ENCODE measurements at places on chromosomes 2 and 18.

- DNase-seq: no peak
Observed at GRCh38 chr2:34332813-34333212, 733.7 kb upstream of the FAM98A start.

GRCh38 chr2:26555246-26556133, 77.6 kb upstream of the OTOF start:
- DNase-seq: no peak

- no peak for DNase-seq
Observed at GRCh38 chr2:73291461-73292315, 1.7 kb downstream of the EGR4 start.

GRCh38 chr2:190528521-190529001, 6.0 kb downstream of the NEMP2 start:
- DNase-seq: no peak

DNA sequence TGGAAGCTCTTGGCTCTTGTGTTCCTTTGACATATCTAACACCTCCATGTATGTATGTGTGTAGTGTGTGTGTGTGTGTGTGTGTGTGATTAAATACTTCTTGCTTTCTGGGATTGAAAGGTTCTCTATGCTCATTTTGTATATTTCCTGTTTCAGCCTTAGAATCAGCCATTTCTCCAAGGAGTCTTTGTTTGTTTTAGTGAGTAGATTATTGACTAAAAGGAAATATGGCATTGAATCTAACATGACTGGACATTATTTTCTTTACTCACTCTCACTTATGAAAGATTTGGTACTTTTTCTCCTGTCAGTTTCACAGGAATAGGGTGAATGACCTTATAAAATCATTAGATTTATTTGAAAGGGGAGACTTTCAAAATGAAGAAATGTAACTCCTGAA, 413.8 kb upstream of the SLC14A2 start:
- no peak for DNase-seq

GRCh38 chr18:26454192-26454591, 94.2 kb downstream of the KCTD1 start:
- no peak for DNase-seq

GRCh38 chr2:96547203-96547641, 10.7 kb downstream of the ARID5A start:
- DNase-seq: no peak

DNA sequence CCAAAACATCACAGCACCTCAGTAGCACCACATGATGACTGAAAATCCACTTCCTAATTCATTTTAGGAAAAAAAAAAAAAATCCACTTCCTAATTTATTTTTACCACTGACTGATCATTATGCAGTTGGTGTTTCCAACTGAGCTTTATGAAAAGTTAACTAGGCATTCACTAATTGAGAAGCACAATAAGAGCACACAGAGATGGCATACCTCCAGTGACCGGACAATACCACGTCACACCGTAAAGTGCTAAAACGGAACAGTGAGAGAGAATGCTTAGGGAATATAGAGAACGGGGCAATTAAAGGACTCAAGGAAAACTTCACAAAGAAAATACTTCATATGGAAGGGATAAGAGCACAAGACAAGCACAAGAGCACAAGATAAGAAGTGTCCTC, 212.5 kb downstream of the NBAS start:
- DNase-seq: no peak

DNA sequence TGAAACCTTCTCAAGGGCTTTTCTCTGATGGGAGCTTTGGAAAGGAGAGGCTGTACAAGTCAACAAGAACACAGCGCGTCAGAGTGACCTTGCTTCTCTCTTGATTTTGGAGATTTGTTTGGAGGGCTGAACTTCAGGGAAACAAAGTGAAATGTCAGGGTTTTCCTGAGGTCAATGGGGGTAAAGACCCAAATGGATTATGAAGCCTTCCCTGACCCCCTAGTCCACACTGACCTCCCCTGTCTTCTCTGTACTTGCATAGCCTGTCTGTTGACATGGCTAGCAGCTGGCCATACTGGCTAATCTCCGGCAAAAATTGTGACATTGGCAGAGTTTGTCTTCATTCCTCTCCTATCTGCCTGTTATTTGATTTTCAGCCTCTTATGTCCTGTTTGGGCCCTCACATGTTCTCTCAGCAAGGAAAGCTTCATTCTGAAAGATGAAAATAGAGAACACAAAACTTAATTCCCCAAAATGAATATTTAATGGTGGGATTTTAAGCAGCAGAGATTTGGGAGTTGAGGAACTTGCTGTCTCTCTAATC, 149.3 kb upstream of the HAAO start:
- no peak for DNase-seq

GRCh38 chr2:69309351-69310110, 77.5 kb downstream of the GFPT1 start:
- no peak for DNase-seq

DNA sequence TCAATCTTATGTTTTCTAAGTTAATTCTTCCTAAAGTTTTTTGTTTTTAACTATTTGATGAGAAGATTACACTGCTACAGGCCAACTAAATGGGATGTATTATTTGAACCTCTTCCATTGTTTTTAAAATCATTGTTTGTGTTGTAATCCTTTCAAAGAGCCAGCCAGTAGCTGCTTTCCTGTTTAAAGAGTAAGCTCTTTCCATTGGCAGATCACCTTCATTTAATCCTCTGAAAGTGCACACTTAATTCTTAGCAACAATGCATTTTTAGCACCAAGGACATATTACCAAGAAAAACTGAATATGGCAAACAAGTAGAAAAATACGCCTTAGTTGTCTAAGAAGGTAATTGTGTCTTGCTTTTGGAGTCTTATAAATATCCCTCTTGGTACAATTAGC, 54.0 kb downstream of the MEIS1 start:
- no peak for DNase-seq

DNA sequence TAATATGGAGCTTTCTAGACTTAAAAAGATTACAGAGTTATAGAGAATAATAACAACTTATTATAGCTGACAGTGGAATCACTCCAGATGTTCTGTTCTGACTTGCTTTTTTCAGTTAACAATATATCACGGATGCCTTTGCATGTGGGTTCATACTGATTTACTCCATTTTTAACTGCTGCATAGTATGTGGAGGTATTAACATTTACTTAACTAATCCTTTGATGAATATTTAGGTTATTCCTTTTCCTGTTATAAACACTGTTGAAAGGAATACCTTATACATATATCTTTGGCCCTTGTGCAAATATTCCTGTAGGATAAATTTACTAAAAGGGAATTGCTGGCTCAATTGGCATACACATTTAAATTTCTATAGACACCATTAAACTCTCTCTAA, 33.1 kb upstream of the ZFP36L2 start:
- no peak for DNase-seq

DNA sequence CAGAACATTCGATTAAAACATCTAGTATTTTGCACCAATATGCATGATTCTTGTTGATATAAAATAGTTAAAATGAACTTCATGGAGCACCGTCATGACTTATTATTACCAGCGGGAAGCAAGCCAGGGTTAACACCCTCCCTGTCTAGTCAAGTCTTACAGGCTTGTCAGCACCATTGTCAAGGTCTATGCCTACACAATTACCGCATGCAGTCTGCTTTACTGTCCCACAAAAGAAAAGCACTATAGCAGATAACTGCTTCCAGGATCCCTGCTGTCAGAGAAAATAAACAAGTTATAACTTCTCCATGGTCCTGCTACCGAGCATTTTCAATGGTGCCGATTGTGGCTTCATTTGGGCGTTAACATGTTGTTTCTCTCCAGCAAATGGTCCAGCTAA, 968.0 kb upstream of the FAM98A start:
- no peak for DNase-seq

GRCh38 chr2:132937629-132938028, 267.6 kb upstream of the LYPD1 start:
- DNase-seq: no peak

DNA sequence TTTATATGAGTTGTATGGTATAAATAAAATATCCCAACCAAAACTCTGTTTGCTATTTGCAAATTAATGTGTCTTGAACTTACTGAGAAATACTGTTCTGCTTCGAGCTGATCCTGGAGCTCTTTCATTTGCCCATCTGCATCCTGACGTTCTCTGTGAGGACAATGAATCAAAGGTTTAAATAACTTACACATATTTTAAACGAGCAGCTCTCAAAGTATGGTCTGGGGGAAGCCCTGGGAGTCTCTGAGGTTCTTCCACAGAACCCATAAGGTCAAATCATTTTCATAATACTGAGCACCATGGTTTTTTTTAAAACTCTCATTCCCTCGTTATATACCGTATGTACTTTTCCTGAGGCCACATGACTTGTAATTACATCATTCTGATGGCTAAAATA, 46.7 kb downstream of the SLC66A3 start:
- DNase-seq: no peak

DNA sequence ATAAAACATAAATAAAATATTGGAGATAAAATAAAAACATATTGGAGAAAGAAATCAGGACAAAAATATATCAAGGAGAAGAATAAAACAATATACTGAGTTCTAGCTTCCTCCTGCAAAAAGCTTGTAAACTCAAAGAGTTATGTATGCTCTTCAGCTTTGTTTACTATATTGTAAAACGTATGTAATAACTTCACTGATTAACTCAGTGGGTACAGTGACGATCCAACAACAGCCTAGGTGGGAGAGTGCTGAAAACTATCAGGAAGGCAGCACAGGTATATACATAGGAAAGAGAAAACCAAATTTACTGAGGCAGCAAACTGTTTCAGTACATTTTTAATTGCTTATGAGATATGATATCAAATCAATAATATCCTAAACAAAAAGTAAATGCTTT, 8.3 kb downstream of the DSC2 start:
- no peak for DNase-seq

DNA sequence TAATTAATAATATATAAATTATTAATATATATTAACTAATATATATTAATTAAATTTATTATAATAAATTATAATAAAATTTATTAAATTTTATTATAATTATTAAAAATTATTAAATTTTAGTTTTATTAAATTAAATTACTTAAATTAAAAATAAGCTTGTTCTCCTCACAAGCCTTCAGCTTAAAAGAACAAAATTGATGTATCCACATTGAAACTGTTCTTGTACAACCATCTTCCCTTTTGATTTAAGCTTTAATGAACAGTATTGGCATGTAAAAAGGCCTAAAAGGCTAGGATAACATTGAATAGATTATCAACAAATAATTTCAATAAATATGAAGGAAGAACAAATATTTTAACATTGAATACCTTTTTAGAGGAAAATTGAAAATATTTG, 62.4 kb upstream of the XIRP2 start:
- DNase-seq: no peak

- DNase-seq: no peak
Observed at GRCh38 chr2:235567842-235568241, 74.0 kb downstream of the AGAP1 start.

GRCh38 chr2:85797921-85798320, 44.1 kb downstream of the ATOH8 start:
- no peak for DNase-seq

- DNase-seq: no peak
Observed at GRCh38 chr2:173647681-173648311, 293.1 kb downstream of the CDCA7 start.

DNA sequence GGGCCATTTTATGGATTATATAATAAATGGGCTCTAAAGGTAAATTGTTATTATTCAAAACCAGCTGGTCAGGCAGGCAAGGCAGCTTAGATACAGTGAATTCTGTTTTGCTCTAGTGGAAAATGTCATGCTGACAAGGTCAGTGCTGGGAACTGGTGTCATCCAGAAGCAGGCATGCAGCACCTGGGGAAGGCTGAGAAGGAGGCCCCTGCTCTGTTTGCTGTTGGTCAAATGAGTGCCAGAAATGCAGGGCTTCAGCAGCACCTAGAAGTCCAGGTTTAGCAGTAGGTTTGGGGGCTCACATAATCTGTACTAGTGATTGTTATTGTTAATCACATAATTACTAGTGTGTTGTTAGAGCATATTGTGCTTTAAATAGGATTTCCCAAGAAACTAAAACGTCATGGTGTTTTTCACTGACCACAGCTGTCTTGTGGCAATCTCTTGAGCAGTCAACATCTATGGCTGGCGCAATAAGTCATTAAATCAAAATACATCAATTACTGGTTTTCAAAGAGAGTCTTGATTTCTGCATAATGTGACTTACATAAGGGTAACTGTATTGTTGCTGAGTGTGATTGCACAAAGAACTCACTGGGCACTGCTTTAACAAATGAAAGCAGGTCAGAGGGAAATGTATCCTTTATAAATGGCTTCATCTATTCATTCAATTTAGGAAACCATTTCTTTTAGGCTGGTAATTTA, 99.1 kb downstream of the MYO3B start:
- DNase-seq: no peak

GRCh38 chr18:11108947-11109346, 40.4 kb downstream of the PIEZO2 start:
- DNase-seq: no peak

DNA sequence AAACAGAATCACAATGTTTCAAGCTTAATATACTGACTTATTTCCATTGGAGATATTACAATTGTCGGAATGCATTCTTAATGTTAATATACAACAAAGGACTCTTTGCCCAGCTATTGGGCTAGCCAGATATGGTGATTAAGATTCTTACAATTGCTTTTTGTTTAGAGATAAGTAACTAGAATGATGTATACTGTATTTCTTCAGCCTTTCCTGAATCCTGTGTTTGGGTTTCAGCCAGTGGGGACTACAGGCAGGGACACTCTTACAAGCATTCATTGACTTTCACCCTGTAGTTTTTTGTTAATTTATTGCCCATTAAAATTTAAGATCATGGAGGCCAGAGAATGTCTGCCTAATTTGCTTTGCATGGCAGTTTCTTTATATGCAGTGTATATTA, 254.1 kb upstream of the TMEFF2 start:
- no peak for DNase-seq

GRCh38 chr2:146950911-146951310, 893.9 kb upstream of the ACVR2A start:
- no peak for DNase-seq

GRCh38 chr2:52844701-52845423, 922.7 kb upstream of the CHAC2 start:
- DNase-seq: no peak

DNA sequence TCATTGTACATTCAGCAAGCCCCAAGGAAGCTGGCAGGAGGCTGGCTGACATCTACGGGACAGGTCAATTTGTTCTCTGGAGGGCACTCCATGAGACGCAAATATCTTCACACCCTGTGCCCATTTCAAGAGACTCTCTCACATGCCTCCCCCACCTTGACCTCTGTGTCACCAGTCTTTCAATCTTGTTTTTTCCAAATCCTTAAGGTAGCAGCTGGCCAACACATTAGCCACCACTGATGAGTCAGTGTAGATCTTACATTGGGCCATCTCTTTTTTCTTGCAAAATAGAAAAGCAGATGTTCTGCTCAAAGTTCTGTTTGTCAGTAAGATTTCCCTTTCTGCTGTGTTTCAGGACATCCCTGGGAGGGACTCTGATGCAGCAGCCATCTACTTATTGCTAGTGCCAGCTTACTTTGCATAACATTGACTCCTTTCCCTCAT, 1.7 kb upstream of the DPP4 start:
- DNase-seq: no peak
